Activated CD4-positive, alpha-beta T cell treated with anti-CD3 and anti-CD28 coated beads, Interleukin-2, amount 50 U/mL, for 48 hours (primary cell): ENCODE measurements at places on chromosomes 13 and 19.

DNA sequence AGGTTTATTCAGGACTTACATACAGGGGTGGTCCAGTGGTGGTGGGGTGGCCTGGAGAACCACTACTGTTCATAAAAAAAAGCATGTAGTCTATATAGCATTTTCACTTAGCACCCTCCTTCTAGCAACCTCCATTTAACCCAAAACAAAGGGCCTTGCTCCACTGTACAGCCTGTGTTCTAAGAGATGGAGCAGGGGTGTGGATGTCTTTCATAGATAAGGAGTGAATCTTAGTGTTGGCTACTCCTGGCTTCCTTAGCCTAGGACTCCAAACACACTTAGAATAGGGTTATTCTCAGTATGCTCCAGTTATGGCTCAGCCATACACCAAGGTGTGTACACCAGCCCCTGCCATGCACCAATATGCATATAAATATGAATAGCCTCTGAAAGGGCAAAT lies 95.2 kb downstream of the ELF1 start:
- DNase-seq, result no peak

DNA sequence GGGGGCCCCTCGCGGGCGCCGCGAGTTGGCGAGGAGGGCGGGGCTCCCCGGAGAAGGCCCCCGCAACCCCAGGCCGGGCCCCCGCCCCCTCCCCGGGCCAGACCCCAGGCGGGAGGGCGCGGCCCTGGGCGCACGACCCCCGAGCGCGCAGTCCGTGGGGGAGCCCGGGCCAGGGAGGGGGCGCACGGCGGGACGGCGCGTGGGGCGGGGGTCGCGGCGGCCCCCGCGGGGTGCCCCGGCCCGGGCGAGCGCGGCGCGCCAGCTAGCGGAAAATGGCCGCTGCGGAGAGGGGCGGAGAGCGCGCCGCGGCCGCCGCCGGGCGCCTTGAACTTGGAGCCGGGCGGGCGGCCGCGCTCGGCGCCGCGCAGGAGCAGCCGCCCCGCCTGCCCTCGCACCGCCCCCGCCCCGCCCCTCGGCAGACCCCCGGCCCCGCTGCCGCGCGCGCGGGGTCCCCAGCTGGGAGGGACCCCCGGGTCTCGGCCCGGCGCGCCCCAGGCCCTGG lies 6.4 kb upstream of the NFIC start:
- peak; percentile 39 for DNase-seq

DNA sequence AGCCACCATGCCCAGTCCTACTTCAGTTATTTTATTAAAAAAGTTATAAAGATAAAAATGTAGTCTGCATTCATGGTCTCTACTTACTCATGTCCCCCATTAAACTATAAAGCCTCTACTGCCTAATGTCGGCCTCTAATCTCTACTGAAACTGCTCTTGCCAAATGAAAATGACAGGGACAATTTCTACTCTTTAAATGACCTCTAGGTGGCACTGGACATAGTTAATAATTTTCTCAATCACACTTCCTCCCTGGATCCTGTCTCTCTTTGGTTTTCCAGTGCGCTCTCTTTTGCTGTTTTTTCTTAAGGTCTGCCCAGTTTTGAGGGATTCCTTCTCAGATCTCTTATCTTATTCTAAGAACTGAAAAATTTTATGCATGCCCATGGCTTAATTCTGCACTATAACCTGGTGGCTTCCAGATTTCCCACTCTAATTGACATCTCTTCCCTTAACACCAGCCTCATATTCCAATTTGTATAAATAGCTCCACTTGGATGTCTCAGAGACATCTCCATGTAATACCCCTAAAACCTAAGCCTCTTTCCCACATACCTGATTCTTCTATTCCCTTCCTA lies 54.3 kb downstream of the MTMR6 start:
- DNase-seq, result no peak

DNA sequence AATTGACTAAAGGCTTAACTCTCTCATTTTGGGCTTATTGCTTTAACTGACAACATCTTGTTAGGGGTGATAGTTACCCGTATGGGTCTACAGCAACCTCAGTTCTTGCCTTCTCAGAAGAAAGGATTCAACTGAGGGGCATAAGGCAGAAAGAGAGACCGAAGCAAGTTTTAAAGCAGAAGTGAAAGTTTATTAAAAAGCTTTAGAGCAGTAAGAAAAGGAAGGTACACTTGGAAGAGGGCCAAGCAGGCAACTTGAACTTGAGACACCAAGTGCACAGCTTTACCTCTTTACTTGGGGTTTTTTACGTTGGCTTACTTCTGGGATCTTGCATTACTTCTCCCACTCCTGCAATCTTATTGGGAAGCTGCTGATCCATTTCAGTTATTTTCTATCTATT lies 246.9 kb upstream of the PRR20A start:
- no peak for DNase-seq

- no peak for DNase-seq
Measured at GRCh38 chr13:105118426-105118985, 1417.0 kb downstream of the EFNB2 start.

GRCh38 chr19:19028526-19028925 lies 4.8 kb downstream of the SUGP2 start:
- DNase-seq, result no peak

- no peak for DNase-seq
Measured at GRCh38 chr13:47803131-47803530, 197.9 kb downstream of the SUCLA2 start.

- peak; percentile 91 for DNase-seq
Measured at GRCh38 chr19:9934132-9934950, 2.0 kb downstream of the OLFM2 start.

GRCh38 chr19:7337380-7338194 lies 11.2 kb upstream of the ARHGEF18 start:
- peak; percentile 36 for DNase-seq

DNA sequence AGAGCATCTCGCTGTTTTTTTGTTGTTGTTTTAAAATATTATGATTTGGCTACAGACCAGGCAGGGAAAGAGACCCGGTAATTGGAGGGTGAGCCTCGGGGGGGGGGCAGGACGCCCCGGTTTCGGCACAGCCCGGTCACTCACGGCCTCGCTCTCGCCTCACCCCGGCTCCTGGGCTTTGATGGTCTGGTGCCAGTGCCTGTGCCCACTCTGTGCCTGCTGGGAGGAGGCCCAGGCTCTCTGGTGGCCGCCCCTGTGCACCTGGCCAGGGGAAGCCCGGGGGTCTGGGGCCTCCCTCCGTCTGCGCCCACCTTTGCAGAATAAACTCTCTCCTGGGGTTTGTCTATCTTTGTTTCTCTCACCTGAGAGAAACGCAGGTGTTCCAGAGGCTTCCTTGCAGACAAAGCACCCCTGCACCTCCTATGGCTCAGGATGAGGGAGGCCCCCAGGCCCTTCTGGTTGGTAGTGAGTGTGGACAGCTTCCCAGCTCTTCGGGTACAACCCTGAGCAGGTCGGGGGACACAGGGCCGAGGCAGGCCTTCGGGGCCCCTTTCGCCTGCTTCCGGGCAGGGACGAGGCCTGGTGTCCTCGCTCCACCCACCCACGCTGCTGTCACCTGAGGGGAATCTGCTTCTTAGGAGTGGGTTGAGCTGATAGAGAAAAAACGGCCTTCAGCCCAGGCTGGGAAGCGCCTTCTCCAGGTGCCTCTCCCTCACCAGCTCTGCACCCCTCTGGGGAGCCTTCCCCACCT lies 183.3 kb downstream of the KDM4B start:
- DNase-seq, result no peak

GRCh38 chr13:112849500-112849899 lies 119.5 kb upstream of the MCF2L start:
- DNase-seq, result no peak

- no peak for DNase-seq
Measured at GRCh38 chr19:57192993-57193392, 1.7 kb downstream of the ZNF264 start.

DNA sequence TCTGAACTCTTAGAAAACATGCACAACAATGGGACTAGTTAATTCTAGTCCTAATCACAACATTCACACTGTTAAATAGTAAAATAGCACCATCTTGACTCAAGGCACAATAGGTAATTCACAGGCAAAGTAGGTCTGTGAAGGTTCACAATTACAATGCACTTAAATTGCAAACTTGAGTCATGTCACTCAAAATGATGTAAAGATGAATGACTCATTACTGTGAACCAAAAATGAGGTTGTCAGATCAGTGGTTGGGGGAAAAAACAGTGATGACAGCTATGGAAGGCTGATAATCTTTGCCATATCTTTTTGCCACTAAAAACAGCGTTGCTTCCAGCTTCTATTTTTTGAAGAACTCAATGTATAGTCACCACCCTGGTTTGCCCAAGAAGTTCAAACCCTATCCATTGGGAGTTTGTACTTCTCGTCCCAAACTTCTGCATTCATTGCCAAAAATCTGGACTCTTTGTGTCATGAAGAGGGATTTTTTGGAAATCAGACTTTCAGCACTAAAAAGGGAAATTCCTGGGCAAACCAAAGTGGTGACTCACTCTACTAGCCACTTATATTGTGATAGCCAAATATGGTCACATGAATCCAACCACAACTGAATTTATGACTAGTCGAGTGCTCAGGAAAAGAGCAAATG lies 200.9 kb upstream of the TMTC4 start:
- DNase-seq, result no peak

DNA sequence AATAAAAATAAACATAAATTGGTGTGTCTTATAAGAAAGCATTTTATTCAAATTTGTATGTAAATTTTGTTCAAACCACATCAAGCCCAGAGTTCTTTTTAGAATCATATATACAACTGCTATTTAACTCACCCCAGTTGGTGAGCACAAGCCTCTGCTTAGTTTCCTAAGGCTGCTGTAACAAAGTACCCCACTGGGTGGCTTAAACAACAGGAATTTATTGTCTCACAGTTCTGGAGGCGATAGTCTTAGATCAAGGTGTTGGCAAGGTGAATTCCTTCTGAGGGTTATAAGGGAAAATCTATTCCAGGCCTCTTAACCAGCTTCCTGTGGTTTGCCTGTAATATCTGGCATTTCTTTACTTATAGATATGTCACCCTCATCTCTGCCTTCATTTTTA lies 1133.5 kb downstream of the OLFM4 start:
- no peak for DNase-seq

GRCh38 chr19:6490134-6490533 lies 8.5 kb upstream of the DENND1C start:
- no peak for DNase-seq

DNA sequence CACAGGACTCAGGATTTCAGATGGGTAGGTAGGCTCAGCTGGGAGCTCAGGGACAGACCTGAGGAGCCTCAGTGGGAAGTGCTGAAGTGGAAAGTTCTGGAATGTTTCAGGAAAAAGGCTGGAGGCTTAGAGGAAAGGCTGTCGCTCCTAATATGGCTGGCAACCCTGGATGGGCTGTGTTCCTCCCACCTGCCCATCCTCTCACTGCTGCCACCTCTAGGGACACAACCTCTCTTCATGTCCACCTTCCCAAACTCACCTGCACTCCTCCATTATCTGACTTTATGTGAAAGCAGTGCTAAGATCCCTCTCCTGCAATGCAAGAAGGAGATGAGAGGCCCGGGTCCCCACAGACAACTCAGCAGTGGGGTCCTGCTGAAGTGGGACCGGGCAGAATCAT lies 5.8 kb upstream of the CEACAM21 start:
- DNase-seq, result no peak

GRCh38 chr19:35509861-35510625 lies 3.4 kb downstream of the DMKN start:
- DNase-seq, result peak; percentile 83

DNA sequence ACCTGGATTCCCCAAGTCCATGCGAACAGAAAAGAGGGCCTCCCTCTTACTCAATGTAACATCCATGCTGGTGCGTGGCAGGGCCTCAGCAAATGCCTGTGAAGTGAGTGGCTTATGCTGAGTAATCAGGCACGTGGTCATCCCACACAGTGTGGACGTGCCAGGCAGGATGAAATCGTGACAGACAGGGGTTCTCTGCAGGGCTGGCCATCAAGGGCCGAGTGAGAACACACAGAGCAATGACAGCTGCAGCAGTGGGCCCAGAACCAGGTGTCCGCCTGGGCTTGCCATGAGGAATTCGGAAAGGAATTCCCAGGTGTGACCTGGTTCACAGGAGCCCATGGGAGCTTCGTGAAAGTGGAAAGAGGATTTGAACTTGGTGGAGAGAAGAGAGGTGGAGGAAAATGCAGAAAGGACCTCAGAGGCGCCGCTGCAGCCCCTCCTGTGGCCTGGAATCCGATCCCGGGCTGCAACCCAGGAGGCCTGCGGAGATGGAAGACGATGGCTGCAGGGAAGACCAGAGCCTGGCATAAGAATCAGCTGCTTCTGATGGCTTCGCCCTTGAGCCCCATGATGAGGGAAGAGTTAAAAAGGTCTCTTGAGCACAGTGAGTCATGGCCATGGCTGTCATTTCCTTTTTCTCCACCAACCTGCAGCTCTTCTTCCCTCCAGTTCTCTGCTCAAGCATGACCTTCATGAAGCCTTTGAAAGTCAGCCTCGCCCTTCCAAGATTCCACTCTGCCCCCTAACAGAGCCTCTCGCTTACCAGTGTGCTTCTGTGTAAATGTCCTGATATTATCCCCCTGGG lies 34.6 kb upstream of the SOX1 start:
- no peak for DNase-seq

GRCh38 chr13:41299316-41300094 lies 11.6 kb upstream of the NAA16 start:
- DNase-seq, result no peak

- no peak for DNase-seq
Measured at GRCh38 chr13:34944751-34945150, 2.7 kb downstream of the NBEA start.

GRCh38 chr13:102869948-102870676 lies 24.3 kb downstream of the ERCC5 start:
- no peak for DNase-seq

- DNase-seq, result no peak
Measured at GRCh38 chr19:23402388-23402787, 7.1 kb upstream of the ZNF91 start.

GRCh38 chr19:12295191-12295590 lies 508 bp upstream of the ZNF44 start:
- no peak for DNase-seq

DNA sequence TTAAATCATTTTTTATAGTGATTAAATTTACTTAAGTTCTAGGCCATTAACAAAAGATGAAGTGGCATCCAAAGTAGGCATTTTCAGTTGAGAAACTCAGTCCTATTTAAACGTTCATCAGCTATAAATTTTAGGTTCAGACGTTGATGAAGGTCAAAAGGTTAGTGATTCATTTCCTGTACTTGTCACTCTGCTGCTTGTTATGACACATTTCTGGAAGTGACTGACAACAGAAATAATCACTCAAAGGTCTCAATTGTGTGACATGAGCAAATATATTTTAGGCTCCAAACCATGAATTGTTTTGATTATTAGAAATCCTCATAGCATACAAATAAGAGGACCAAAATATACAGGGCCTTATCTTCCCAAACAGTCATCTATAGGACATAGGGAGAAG lies 10.3 kb upstream of the EDNRB start:
- DNase-seq, result no peak

GRCh38 chr19:48926909-48927308 lies 6.6 kb upstream of the DHDH start:
- peak; percentile 41 for DNase-seq

DNA sequence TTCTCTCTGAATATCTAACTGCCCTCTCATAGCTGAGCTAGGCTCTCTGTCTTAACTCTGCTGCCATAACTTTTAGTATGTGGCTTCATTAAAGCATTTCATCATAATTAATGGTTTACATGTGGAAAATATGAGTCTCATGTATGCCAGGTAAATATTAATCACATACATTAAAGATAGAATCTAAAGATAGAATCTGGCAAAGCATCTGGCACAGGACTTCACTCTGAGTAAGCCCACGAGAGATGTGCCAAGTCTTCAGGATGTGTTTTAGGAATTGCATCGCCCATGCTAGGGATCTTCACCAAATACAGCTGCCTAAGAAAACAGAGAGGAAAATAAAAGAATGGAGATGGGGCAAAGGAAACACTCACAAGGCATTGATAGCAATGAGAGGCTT lies 285.8 kb downstream of the DIAPH3 start:
- DNase-seq, result no peak
